ENCODE measurements at places on chromosomes 7 and 10. TPM values are rescaled to one million over a fixed set of nuclear protein-coding genes. Genes with fewer than 3 reads are reported as not detected.

GRCh38 chr7:69849268-69849667 lies 251.0 kb downstream of the AUTS2 start:
- H3K4me3 ChIP-seq, result no peak overlapping the region
- DNase-seq, result no peak
- H3K36me3 ChIP-seq, result no peaks in the 10 kb centered on the region
- no peak overlapping the region for H3K27ac ChIP-seq
- H3K27me3 ChIP-seq, result no peaks in the 10 kb centered on the region

DNA sequence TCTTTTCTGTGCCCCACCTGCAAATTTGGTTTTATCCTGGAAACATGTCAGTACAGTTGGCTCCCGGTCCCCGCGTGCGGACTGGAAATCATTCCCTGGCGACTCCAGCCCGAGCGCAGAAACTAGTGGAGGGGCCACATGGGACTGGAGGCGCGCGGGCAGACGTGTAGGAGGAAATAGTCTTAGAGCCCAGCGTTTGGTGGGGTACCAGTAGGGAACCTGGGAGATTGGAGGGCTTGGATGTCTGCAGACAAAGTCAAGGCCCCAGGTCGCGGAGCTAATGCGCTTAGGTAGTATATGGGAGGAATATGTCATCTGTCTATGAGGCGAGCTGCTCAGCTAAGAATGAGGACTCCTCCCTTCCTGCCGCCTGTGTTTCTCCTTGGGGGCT lies 1.3 kb downstream of the GALNT17 start:
- peak overlapping the region; percentile 82 for H3K27ac ChIP-seq
- no peaks in the 10 kb centered on the region for H3K36me3 ChIP-seq
- no peak for DNase-seq
- H3K4me1 ChIP-seq, result peaks cover 44% of the 10 kb centered on the region

DNA sequence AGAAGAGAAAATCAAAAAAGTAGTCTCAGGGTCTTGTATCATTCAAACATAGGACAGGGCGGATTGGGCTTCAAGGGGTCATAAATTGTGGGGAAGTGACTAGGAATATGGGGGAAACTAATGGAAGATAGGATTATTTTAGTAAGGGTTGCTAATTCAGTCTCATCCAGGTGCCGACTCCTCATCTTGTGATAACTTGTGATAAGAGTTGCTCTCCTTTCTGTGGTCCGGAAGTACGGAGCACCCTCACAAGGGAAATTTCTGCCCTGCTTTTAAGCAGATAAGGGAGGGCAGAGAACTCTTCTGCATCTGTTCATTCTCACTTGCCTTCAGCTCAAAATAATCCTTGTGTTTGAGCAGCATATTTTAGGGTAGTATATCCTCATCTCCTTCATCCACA lies 436.4 kb upstream of the LRGUK start:
- no peak for DNase-seq
- no peak overlapping the region for H3K27ac ChIP-seq
- H3K4me3 ChIP-seq, result no peak overlapping the region
- no peaks in the 10 kb centered on the region for H3K27me3 ChIP-seq

- DNase-seq, result no peak
- H3K4me3 ChIP-seq, result no peak overlapping the region
These were observed 6.3 kb upstream of the CD36 start for GRCh38 chr7:80632139-80632538.

DNA sequence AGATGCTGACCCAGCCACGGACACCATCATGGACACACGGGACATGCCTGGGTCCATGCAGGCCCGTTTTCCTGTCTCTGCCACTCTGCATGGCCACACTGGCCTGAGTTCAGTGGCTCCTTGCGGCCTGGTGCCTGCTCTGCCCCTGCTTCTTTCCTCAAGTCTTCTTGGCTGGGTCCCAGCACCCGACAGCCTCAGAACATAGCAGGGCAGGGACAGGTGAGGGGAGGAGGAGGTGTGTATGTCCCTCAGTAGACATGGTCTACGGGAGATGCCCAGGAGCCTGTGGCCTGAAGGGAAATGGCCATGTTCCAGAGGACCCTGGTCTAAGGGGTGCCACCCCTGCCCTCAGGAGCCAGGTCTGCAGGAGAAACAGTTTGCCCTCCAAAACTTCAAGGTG lies 2.2 kb upstream of the AQP1 start:
- no peak overlapping the region for H3K4me3 ChIP-seq
- peak overlapping the region; percentile 89 for H3K27ac ChIP-seq
- H3K4me1 ChIP-seq, result peaks cover 100% of the 10 kb centered on the region
- H3K36me3 ChIP-seq, result no peaks in the 10 kb centered on the region
- no peaks in the 10 kb centered on the region for H3K27me3 ChIP-seq

DNA sequence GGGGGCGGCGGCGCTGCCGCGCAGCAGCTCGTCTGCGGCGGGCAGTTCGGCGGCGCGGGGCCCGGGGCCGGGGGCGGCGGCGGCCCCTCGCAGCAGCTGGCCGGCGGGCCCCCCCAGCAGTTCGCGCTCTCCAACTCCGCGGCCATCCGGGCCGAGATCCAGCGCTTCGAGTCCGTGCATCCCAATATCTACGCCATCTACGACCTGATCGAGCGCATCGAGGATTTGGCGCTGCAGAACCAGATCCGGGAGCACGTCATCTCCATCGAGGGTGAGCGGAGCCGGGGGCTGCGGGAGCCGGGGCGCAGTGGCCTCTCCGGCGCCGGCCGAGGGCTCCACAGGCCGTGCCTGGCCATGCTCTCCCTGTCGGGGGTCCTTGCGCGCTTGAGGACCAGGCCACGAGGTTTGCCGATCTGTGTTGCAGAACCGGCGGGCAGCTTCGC lies 548 bp downstream of the AGAP3 start:
- peak overlapping the region; percentile 91 for H3K27ac ChIP-seq
- peaks cover 67% of the 10 kb centered on the region for H3K4me1 ChIP-seq
- H3K4me3 ChIP-seq, result peak overlapping the region; percentile 83
- no peaks in the 10 kb centered on the region for H3K36me3 ChIP-seq
- no peaks in the 10 kb centered on the region for H3K27me3 ChIP-seq

The DMBT1 gene
- not detected for total RNA-seq

The SH2D4B gene
- total RNA-seq, result not detected

The EN2 gene
- total RNA-seq, result not detected

The GLI3 gene
- total RNA-seq, result 12.1 TPM

The SPDYE2B gene
- not detected for total RNA-seq
